ENCODE measurements at places on chromosomes 5 and 9. TPM values are rescaled to one million over a fixed set of nuclear protein-coding genes. Genes with fewer than 3 reads are reported as not detected.

The SPATA9 gene
- total RNA-seq, result not detected

The CREB3 gene
- 97.3 TPM for total RNA-seq

The FBN2 gene
- 5.4 TPM for total RNA-seq

DNA sequence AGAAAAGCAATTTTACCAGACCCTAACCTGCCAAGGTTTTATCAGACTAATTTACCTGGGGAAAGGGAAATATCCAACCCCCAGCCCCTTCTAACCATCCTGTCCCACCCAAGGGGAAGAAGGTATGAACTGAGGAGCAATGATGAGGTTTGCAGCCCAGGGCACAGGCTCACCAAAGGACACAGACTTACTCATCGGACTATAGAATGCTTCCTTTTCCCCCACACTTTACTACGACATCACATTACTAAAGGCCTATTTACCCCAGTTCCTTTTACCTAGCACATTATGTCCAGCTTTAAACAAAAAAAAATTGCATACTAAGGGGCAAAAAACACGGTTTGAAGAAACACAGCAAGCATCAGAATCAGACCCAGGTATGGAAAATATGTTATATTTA lies 94.1 kb upstream of the FST start:
- H3K27me3 ChIP-seq, result no peaks in the 10 kb centered on the region
- H3K4me3 ChIP-seq, result no peak overlapping the region
- H3K4me1 ChIP-seq, result no peaks in the 10 kb centered on the region

The PCDHGA2 gene
- total RNA-seq, result 2.5 TPM

The CD180 gene
- 0.42 TPM for total RNA-seq

The IFNA2 gene
- not detected for total RNA-seq

The DRD1 gene
- 0.06 TPM for total RNA-seq

- DNase-seq, result peak; percentile 21
- no peak overlapping the region for H3K27ac ChIP-seq
- H3K4me3 ChIP-seq, result no peak overlapping the region
- no peaks in the 10 kb centered on the region for H3K36me3 ChIP-seq
These were observed 63.3 kb downstream of the LIX1 start for GRCh38 chr5:97078958-97079743.

- no peak overlapping the region for H3K27ac ChIP-seq
- H3K36me3 ChIP-seq, result no peaks in the 10 kb centered on the region
- no peaks in the 10 kb centered on the region for H3K27me3 ChIP-seq
- no peak overlapping the region for H3K4me3 ChIP-seq
- DNase-seq, result no peak
- H3K4me1 ChIP-seq, result no peaks in the 10 kb centered on the region
These were observed 506.5 kb downstream of the ISL1 start for GRCh38 chr5:51889703-51890102.
